T-helper 9 cell (primary cell): ENCODE measurements at places on chromosomes 13 and 19.

- DNase-seq: no peak
Measured at GRCh38 chr13:85040215-85040614, 759.0 kb downstream of the SLITRK6 start.

GRCh38 chr19:18893587-18894253, 2.2 kb downstream of the CERS1 start:
- no peak for DNase-seq

GRCh38 chr19:56678205-56678604, 6.6 kb upstream of the ZNF835 start:
- DNase-seq: no peak

GRCh38 chr19:41540041-41540695, 35.8 kb upstream of the CEACAM21 start:
- DNase-seq: no peak

DNA sequence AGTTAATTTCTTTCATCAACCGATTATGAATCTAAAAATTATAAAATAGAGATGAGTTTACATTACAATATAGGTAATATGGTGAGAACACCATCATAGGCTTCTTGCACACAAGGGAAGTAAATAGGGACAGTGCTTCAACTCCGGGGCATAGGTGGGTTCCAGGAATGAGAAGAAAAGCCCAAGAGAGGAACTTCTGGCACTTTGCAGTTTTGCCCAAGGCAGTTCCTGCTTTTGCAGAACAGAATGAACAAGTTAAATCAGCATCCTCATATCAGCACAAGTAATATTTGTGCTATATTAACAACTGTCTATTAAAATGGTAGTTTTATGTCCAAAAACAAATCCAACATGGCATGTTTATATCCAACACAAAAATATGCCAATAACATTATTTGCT, 60.1 kb downstream of the DACH1 start:
- DNase-seq: no peak

DNA sequence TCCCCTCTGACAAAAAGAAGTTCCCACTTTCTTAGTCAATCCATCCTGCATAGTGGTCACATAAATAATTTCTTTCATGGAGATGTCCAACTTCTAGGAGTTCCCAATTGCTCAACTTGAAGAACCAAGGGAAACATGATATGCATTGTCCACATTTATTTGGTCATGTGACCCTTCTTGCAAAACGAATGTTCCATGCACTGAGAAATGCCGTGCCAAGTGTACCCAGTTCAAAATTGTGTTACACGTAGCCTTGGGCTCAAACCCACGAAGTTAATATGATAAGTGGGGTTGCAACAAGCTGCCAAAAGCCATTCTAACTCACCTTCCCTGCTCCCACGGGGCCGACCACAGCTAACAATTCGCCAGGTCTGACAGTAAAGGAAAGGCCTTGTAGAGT, 113.1 kb downstream of the ABCC4 start:
- no peak for DNase-seq

DNA sequence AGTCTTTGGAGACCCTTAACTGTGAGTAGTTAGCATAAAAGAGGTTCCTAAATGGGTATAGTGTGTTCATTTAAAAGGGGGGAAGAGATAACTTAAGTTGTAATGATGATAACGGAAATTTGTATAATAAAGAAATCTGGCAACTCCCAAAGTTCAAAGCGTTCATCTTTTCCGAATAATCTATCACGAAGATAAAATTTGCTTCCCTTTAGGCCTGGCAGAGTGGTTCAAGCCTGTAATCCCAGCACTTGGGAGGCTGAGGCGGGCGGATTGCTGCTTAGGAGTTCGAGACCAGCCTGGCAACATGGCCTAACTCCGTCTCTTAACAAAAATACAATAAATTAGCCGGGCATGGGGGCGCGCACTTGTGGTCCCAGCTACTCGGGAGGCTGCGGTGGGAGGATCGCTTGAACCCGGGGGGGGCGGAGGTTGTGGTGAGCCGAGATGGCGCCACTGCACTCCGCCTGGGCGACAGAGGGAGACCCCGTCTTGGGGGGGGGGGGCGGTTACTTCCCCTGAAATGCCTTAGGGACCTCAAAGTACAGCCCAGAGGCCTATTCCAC, 934 bp downstream of the N4BP2L2 start:
- peak; percentile 21 for DNase-seq

- DNase-seq: no peak
Measured at GRCh38 chr19:2602391-2603181, 99.9 kb downstream of the GNG7 start.

- no peak for DNase-seq
Measured at GRCh38 chr19:13078897-13079541, 23.6 kb downstream of the LYL1 start.

- no peak for DNase-seq
Measured at GRCh38 chr13:50810998-50811397, 32.5 kb downstream of the DLEU7 start.

- DNase-seq: no peak
Measured at GRCh38 chr13:28026508-28026907, 38.0 kb upstream of the URAD start.

DNA sequence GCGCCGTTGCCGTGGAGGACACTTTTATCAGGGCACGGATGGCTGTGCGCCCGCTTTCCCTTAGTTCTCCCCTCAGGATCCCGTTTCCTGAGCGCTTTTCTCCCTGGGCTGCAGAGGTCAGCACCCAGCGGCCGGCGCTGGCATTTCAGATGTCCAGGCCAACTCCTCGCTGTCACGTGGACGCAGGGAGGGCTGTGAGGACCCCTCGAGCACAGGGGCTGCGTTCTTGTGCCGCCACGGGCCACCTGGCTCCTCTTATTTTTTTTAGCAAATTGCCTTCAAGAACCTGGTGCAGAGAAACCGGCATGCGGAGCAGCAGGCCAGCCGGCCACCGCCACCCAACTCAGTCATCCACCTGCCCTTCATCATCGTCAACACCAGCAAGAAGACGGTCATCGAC, 22.3 kb downstream of the ATP4B start:
- DNase-seq: no peak

DNA sequence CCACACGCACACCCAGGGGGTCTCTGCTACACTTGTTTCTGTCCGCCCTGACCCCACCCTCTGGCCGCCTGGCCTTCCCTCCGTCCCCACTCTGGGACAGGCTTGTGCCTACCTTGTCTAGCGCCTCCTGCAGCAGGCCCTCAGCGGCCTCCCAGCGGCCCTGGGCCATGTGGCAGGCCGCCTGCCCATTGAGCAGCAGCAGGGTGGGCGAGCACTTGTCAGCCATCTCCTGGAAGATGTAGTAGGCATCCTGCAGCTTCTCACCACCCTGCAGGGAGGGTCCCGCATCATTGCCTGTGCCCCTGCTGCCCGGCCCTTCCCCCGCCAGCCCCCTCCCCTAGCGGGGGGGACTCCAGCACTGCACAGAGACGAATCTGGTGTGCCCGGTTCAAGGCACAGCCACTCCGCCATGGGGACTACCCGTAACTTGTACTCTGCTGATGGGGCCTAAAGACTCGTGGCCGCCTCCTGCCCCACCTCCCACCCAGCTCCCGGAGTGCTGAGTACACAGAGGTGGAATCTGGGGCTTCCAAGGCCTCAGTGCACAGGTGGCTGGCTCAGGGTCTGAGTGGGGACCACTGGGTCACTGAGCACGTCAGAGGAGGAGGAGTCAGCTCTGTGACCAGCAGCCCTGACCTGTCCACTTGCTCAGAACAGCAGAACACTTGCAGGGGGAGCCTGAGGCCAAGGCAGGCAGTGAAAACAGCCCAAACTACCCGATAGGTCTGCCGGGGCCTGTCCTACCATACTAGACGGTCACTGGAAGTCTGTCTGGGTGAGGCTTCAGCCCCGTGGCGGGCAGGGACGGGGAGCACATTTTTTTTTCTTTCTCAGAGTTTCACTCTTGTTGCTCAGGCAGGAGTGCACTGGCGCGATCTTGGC, 7.4 kb upstream of the CERS1 start:
- no peak for DNase-seq

GRCh38 chr19:39941615-39942365, 7.4 kb upstream of the FCGBP start:
- peak; percentile 37 for DNase-seq

DNA sequence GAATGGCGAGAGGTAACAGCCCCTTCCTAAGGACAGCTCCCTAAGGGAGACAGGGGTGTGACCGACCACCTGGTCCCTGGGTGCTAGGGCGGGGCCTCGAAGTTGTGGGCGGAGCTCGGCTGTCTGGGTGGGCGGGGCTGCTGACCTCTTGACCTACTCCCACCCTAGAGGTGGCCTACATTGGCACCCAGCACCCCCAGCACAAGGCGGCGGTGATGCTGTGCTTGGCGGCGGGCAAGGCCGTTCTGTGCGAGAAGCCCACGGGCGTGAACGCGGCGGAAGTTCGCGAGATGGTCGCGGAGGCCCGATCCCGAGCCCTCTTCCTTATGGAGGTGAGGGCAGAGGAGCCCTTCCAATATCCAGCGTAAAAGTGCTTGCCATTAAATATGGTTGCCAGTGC, 2.4 kb downstream of the DHDH start:
- no peak for DNase-seq

DNA sequence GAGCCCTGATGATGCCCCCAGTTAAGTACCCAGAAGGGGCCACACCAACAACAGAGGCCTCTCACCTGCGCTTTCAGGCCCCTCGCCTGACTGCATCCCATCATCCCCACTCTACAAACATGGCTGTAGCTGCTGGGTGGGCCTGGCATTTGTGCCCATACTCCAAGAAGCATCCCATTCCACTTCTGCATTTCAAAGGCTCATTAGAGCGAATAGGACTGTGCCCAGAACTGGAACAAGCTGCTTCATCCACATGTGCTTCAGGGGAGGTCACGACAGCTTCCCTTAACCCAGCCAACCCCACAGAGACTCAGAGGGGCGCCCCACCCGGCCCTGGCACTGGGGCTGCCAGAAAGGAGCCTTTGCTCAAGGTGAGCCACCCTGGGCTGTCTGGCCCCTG, 156.9 kb downstream of the SIPA1L3 start:
- DNase-seq: no peak

DNA sequence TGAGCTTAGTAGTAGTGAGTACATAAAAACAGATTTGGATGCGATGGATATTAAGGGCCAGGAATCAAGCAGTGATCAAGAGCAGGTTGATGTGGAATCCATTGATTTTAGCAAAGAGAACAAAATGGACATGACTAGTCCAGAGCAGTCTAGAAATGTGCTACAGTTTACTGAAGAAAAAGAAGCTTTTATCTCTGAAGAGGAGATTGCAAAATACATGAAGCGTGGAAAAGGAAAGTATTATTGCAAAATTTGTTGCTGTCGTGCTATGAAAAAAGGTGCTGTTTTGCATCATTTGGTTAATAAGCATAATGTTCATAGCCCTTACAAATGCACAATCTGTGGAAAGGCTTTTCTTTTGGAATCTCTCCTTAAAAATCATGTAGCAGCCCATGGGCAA, 11.4 kb downstream of the CHAMP1 start:
- DNase-seq: no peak

- DNase-seq: no peak
Measured at GRCh38 chr19:10574462-10574861, 5.7 kb upstream of the CDKN2D start.
